Inflammatory macrophage treated with lipopolysaccharide for 1 hour (primary cell): ENCODE measurements at places on chromosomes 5 and 9.

DNA sequence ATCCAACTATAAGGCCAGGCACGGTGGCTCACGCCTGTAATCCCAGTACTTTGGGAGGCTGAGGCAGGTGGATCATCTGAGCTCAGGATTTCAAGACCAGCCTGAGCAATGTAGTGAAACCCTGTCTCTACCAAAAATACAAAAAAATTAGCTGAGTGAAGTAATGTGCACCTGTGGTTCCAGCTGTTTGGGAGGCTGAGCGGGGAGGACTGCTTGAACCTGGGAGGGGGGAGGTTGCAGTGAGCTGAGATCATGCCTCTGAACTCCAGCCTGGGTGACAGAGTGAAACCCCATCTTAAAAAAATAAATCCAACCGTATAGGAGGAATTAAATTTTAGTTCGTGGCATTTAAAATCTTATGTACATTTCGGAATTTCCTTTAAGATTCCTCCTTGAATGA is 123.4 kb downstream of the CDC42SE2 start:
- DNase-seq: no peak

DNA sequence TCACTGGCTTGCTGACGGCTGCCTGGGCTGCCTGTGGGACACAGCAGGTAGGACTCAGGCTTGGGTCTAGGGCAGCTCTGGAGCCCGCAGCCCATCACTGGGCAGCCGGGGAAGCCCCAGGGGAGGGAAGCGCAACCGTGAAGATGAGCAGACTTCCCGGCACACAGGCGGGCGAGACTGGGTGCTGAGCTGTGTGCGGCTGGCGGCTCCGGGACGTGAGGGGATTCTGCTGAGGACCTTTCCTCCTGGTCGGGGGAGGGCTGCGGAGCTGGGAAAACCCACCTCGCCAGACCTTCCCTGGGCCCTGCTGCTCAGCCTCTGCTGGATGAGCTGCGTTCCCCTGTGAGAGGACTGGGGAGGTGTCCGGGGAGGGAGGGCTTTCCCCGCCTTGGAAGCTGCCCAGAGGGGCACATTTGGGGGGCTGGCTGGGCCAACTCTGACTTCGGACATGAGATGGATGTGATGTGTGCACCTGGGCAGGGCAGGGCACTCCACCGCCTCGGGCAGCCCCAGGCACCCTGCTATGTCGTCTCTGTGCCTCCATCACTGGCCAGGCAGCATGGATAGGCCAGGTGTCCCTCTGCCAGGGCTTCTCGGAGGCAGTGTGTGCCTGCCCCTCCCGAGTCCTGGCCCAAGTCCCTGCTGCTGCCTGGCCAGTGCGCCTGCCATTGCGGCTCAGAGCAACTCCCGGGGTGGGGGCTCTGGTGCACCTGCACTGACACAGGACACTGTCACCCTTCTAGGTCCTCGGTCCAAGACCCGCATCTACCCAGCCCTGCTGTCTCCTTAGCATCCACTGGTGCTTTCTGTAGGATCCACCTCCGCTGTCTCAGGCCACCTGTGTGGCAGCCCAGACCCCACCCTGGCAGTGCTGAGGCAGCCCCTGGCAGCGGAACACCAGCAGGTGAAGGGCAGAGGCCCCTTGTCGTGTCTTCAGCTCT is 66.4 kb downstream of the COL5A1 start:
- no peak for DNase-seq

GRCh38 chr5:146660376-146660960 is 144.5 kb upstream of the GPR151 start:
- no peak for DNase-seq

DNA sequence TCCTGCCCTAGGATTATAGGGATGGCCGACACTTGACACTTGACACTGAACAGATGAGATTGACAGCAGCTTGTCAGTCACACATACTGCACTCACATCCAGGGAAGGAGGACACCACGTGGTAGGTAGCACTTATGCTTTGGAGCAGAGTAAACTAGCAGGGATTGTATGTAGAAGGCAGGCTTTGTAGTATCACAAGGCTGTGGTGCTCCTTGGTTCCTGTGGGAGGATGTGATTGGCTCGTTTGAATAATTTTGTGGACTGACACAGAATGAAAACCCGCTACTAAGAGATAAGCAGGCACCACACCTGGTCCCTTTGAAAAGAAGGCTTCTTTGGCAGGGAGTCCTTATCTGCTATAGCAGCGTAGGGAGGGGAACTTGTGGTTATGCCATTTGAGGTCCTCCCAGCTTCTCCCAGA is 63.6 kb upstream of the IL12B start:
- no peak for DNase-seq

GRCh38 chr9:38141746-38142591 is 72.9 kb upstream of the SHB start:
- DNase-seq: no peak

DNA sequence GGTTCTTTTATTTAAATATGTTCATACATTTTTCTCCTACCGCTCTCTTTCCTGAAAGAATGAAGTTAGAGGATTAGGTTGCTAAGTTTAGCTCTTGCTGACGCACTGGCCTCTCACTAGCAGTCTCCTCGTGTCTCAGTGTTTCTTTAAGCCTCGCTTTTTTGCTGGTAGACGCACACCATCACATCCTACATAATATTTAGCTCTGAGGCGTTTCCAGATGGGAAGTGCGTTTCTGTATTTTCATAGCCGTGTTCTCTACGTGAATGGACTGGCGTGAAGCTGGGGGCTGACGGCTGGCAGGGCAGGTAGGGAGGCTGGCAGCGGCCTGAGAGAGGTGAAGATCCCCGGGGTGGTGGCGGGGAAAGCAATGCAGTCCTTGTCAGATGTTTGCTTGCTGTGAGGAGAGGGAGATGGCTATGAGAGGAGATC is 79.2 kb upstream of the SPRY4 start:
- no peak for DNase-seq

- DNase-seq: no peak
These were observed 64.9 kb downstream of the ZNF618 start for GRCh38 chr9:113941056-113941455.

- DNase-seq: no peak
These were observed 50.5 kb upstream of the OLFM1 start for GRCh38 chr9:135036861-135037465.

DNA sequence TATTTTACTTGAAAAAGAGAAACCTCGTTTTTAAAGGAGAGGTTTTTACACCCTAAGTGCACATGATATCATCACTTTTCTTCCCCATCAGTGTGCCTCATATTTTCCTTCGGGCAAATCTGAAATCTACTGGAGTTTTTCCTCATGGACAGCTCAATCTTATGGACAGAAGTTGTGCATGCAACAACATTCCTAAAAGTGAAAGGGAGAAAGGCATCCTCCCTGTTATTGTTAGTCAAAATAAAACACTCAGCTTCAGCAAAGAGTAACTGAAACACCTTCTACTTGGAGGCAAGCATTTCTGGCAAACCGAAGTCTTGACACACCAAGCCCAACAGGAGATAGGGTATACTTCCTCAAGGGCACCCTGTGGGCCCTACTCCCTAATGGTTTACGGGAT is 217.9 kb downstream of the BNC2 start:
- no peak for DNase-seq

- no peak for DNase-seq
These were observed 268.5 kb downstream of the ARRDC3 start for GRCh38 chr5:91114658-91115057.

- DNase-seq: peak; percentile 2
These were observed at the start of gene GFRA3 for GRCh38 chr5:138274189-138274853. TSS of gene GFRA3 (minus strand) at chr5:138274621. CDS start at chr5:138274424, 197 bp downstream.

DNA sequence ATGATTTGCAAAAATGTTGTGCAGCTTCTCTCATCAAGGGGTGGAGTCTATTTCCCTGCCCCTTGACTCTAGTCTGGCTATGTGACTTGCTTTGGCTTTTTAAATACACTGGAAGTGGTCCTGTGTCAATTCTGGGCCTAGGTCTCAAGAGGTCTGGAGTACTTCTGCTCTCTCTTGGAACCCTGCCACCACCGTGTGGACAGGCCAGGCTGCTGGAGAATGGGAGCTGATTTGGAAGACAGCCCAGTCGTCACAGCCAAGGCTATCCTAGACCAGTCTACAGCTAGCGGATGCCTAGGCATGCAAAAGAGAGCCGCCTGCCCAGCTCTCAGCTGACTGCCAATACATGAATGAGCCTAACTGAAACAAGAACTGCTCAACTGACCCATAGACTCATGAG is 56.7 kb upstream of the CLINT1 start:
- DNase-seq: no peak

GRCh38 chr9:12204512-12204911 is 488.7 kb upstream of the TYRP1 start:
- DNase-seq: no peak

DNA sequence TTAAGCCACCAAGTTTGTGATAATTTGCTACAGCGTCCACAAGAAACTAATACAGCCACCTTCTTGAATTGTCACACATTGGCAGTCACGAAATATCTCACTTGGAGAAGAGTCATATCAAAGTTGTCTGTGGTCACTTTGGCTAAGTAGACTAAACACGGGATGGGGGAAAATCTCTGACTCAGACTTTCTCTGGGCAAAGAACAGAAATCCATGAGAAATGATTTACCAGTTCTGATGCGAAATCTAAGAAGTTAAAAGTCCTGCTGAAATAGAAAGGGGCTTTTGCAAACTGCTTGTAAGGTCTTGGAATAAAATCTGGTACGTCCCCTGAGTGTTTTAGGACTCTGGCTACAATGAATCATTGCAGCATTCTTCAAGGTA is 158.4 kb downstream of the COL23A1 start:
- no peak for DNase-seq

DNA sequence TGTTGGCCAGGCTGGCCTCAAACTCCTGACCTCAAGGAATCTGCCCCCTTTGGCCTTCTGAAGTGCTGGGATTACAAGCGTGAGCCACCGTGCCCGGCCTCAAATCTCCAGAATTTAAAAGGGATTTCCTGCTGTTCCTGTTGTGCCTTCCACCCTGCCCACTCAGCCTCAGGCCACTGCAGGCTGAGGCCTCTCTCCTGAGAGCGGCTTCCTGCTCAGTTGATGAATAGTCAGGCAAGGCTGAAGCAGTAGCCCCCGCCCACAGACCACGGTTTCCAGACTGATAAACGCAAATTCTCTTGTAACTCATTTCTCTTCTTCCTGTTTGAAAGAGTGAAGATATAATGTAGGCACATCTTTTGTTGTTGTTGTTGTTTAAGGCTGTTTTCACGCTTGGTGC is 127.0 kb upstream of the PLCXD3 start:
- no peak for DNase-seq

GRCh38 chr5:150593996-150594395 is 46.5 kb upstream of the SYNPO start:
- no peak for DNase-seq

- DNase-seq: no peak
These were observed 4.1 kb upstream of the C5orf63 start for GRCh38 chr5:127077366-127077765.

GRCh38 chr5:57094753-57095683 is 78.8 kb upstream of the GPBP1 start:
- DNase-seq: no peak

GRCh38 chr5:10762776-10763500 is 1.9 kb upstream of the DAP start:
- no peak for DNase-seq

- DNase-seq: peak; percentile 70
These were observed 107.6 kb upstream of the CPEB4 start for GRCh38 chr5:173780235-173781234.

DNA sequence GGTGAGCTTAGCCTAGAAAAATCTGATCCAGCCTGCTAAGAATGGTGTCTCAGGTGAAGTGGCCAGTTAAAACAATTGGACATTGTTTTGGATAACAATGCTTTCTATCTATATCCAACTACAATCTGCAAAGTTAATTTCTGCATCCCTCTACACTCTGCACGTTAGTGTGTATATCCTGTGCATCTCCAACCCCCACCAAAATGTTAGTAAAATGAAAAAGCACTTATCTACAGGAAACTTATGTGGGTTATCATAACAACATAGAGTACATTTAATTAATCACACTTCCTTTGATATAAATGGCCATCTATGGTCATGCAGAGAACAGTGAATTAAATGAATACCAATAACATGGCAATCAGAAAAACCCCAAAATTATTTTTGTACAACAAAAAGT is 158.7 kb downstream of the NFIB start:
- no peak for DNase-seq

GRCh38 chr9:110994771-110995241 is 43.5 kb downstream of the LPAR1 start:
- peak; percentile 51 for DNase-seq

DNA sequence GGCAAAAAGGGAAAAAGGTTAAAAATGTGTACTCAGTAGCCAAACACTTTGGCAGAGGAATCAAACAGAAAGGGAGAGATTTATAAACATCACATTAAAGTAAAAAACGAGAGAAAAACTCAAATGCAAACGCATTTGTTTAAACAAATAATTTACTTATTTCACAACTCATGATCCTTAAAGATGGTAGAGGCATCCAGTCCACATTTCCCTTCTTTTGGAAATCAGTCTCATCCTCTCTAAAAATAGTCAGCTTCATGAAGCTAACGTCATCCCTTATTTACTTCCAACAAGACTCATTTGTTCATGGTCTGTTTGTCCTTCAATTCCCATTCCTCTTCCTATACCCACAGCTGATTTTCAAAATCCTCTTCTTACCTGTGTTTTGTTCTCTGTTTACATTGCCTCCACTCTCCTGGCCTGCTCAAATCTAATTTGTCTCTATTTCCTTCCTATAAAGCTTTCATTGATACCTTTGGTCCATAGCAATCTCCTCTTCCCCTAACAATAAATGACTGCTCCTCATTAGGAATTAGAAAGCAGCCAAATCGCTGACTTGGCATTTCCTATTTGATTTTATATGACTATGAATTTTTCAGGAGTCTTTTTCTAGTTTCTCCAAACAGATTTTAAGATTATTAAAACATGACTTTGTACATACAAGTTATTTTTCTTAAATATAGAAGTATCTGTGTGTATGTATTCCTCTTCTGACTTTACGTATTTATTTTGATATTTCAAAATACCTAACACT is 805.3 kb downstream of the TLE1 start:
- no peak for DNase-seq

DNA sequence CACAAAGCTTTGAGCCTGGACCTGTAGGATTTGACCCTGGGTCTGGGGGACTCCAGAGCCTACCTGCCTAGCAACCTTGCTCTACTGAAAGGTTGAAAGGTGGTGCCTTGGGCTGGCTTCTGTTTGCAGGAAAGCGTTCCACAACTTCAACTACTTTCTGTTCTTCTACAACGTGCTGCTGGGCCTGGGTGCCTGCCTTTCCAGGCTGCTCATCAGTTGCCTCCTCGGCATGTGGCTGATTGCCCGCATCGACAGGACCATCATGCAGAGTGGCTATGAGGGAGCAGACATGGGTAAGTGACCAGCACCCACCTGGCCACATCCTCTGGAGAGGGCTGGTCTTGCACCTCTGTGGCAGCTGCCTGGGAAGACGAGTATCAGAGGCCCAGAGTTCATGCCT is 13.6 kb upstream of the CCDC180 start:
- DNase-seq: no peak

- no peak for DNase-seq
These were observed 49.1 kb downstream of the PTCD2 start for GRCh38 chr5:72369301-72369700.

DNA sequence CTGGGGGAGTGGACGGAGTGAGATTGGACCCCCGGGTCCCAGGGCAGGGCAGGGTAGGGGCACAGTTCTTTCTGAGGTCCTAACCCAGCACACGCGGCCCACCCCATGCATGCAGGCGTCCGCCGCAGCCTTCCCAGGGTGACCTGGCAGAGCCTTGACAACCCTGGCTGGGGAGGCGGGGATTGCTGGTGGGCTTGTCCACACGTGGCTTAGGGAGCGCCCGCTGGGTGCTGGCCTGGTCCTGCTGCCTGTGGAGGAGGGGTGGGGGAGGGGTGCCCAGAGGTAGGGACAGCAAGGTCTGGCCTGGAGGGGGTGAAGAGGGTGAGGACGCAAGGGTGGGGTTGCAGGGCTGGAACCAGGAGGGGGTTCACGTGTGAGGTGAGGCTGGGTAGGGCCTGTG is 6.0 kb downstream of the RXRA start:
- no peak for DNase-seq
